Iris pigment epithelial cell (primary cell): ENCODE measurements at places on chromosomes 3 and 15.
A peak's percentile ranks its signal among the peaks of the same experiment; 100 is the strongest.

DNA sequence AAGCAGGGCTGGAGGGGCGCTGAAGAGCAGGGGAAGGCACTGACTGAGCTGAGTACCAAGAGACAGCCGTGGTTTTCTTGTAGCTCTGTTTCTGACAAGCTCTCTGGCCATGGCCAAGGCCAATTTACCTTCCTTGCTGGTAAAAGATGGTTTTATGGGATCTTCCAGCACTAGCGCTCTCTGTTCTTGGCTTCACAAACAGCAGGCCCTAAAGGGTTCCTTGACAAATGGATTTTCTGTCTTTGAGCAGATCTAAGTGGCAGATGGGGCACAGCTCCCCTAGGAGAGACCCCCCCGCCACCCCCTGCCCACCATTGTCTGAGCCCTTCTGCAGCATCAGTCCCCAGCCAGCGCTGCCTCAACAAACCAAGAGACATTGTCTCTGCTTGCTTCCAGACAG, 66.6 kb downstream of the GAP43 start:
- no peak for DNase-seq

- DNase-seq, result no peak
These were observed 88.8 kb upstream of the C3orf80 start for GRCh38 chr3:160136421-160136820.

DNA sequence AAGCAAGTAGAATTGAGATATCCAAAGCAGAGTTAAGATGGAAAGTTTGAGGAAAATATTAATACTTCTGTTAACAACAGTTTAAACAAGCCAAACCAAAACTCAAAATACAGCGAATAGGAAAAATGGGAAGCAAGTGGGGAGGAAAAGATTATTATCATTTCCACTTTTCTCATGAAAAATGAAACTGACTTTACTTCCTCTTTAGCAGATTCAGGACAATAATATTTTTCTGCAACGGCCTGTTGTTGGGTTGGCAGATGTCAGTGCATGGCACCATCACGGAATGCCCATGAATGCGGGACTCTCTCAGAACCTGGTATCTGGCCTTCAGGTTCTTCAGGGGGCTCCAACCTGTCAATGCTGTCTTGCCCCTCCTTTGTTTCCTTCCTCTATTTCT, 11.1 kb downstream of the ANKUB1 start:
- no peak for DNase-seq

- DNase-seq, result no peak
These were observed 441.1 kb downstream of the NLGN1 start for GRCh38 chr3:173838644-173839043.

GRCh38 chr3:142120707-142121106, 28.6 kb downstream of the TFDP2 start:
- no peak for DNase-seq

- no peak for DNase-seq
These were observed 3.5 kb upstream of the COL8A1 start for GRCh38 chr3:99634881-99635280.

DNA sequence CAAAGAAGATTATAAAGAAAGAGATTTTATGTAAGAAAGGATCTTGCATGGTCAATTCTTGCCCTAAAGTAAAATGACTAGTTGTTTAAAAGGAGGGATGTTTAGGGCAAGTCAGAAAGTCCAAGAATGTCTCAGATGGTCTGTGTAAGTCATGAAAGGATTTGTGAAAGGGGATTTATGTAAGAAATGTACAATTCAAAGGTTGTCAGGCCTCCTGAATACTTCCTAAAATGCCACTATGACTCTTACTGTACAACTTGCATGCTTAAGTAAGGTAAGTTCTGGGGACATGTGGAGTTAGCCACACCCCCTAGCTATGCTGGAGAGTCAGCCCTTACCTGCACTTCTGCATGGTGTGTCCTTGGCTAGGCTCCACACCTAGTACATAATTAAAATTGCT, 328.9 kb upstream of the TGFBR2 start:
- no peak for DNase-seq

DNA sequence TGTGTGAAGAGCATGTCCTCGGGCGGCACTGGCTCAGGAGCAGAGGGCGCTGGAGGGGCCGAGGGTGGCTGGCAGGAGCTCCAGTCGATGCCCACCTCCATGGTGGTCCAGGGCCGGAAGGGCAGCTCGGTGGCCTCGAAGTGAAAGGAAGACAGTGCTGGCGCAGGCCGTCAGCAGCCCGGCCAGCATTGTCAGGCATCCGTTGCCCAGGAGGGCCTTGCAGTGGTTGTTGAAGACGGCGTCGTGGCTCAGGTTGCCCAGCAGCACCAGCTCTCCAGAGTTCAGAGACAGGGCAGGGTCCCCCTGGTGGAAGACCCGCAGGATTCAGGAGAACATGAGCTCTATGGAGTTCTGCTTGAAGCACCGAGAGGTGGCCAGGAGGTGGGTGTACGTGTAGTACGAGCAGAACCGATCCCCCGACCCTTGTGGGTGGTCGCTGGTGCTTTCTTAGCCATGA, 16.5 kb upstream of the SIAH2 start:
- DNase-seq, result no peak

DNA sequence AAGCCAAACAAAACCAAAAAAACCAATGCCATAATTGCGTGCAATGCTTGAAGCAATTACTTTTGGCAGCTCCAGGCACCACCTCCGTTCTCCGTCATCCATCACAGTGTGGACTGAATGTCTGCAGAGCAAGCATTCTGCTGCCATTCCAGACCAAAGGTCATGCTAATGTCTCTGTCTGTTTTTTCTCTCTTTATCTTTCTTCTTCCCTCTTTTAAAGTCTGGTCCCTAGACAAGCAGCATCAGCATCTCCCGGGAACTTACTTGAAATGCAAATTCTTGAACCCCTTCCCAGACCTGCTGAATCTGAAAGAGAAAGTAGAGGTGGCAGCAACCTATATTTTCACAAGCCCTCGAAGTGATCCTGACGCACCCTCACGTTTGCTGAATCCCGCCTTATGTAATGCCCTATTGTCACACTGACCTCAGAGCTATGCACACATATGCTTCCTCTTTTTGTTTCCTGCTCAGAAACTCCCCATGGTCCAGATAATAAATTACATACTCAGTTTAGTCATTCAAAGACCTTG, 297.3 kb upstream of the PROK2 start:
- no peak for DNase-seq

DNA sequence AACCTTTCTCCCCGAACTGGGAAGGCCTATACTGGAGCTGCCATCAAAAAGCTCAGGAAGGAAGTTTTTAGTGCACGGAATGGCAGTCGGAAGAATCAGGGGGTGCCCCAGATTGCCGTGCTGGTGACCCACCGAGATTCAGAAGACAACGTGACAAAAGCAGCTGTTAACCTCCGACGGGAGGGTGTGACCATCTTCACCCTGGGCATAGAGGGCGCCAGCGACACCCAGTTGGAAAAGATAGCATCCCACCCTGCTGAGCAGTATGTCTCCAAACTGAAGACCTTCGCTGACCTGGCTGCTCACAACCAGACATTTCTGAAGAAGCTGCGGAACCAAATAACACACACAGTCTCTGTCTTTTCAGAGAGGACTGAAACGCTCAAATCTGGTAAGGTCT, 48.2 kb downstream of the COL6A6 start:
- DNase-seq, result no peak

DNA sequence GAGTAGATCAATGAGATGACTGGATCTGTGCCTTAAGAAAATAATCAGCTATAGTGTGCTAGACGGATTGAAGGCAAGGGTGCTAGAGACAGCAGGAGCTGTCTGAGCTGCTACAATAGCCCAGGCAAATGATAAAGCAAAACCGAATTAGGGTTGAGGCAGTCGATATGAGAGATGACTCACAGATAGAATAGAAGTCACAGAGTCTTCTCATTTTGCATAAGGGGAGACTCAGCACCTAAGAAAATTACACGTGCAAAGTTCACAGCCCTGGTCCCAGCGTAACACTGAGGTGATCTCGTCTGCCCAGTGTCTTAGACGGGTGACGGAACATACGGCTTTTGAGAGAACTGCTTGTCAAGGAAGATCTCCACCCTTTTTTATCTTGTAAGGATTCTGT, 11.6 kb downstream of the LPP start:
- peak; percentile 40 for DNase-seq
